T-cell (primary cell): ENCODE measurements at places on chromosomes 4 and X. TPM values are rescaled to one million over a fixed set of nuclear protein-coding genes. Genes with fewer than 3 reads are reported as not detected.

MAGEC1 gene
- total RNA-seq = not detected

F11 gene
- not detected for total RNA-seq

DNA sequence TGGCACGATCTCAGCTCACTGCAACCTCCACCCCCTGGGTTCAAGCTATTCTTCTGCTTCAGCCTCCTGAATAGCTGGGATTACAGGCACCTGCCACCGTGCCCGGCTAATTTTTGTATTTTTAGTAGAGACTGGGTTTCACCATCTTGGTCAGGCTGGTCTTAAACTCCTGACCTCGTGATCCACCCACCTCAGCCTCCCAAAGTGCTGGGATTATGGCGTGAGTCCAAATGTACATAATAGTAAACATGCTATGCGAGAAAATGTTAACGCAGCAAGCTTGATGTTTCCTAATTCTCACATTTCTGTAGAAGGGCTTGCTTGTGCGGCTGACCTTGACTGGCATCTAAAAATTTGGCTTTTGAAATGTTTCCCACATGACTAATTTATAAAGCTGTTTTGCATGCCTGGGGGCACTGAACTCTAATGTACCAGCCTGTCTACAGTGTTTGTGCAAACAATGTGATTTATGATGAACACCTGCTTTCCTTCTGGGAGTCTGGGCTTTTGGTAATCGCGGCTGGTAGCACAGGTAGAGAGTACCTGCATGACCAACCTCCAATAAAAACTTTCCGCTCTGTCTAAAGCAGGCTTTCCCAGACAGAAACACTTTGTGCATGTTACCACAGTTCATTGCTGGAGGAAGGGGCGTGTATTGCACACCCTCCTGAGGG, 216.8 kb downstream of the IL15 start:
- no peak for DNase-seq

GRCh38 chr4:128630871-128631270, 178.6 kb upstream of the JADE1 start:
- no peak for DNase-seq

- DNase-seq = no peak
Measured at GRCh38 chr4:87365348-87365747, 25.6 kb downstream of the HSD17B11 start.

DNA sequence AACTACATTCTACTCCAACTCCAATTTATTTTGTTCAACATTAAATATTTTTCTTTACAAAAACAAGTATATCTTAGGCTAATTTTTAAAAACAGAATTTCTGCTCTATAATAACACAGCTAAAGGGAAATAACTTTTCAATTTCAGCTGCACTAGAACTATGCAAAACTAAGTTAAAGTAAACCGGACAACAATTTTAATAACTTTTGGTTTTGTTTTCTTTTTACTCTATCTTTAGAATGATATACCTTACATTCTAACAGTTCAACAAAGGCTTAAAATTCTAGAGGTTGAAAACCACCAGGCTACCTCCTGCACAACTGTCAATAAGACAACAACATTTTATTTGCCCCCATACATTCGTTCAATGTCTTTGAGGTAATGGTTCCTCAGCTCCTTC, 18.7 kb upstream of the KCNE5 start:
- no peak for DNase-seq

DNA sequence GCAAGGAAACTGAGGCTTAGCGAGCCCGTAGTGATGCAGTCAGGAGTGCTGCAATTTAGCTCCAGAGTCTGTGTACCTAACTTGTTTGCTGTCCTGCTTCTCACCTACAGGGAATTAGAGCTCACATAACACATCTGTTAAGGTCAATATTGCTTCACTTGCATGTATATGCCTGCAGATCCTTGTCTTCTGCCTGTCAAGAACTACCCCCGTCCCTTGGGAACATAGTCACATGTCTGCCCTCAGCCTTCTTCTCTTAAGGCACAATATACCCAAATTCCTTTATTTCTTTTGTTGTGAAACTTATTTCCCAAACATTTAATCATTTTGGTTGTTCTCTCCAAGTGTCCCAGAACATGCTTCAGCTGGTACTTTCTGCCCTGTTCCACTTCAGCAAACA, 103.3 kb upstream of the LEF1 start:
- DNase-seq = no peak

GRCh38 chrX:153948847-153949805, 4.7 kb upstream of the RENBP start:
- DNase-seq = no peak

TDO2 gene
- 0.16 TPM for total RNA-seq

GRCh38 chr4:164359881-164360280, 394.1 kb upstream of the SMIM31 start:
- no peak for DNase-seq
